ENCODE measurements at places on chromosomes 4 and X. TPM values are rescaled to one million over a fixed set of nuclear protein-coding genes. Genes with fewer than 3 reads are reported as not detected.

Gene PDZD4
- 2.4 TPM for polyA plus RNA-seq

Gene CCNQ
- polyA plus RNA-seq: 11.5 TPM

Gene EMD
- 51.6 TPM for polyA plus RNA-seq

Gene MUC7
- not detected for polyA plus RNA-seq

Gene EGFL6
- polyA plus RNA-seq: 53.7 TPM

Gene IL2RG
- 1.8 TPM for polyA plus RNA-seq

Gene IL1RAPL2
- 1.8 TPM for polyA plus RNA-seq

Gene CT45A3
- 0.22 TPM for polyA plus RNA-seq

Gene GDI1
- 91.8 TPM for polyA plus RNA-seq

Gene SPATA4
- 0.40 TPM for polyA plus RNA-seq

Gene SMARCA1
- 78.2 TPM for polyA plus RNA-seq
